Hematopoietic multipotent progenitor cell treated with erythropoietin and hydrocortisone succinate and interleukin-3 and kit ligand, for 15 days (in vitro differentiated cells): ENCODE measurements at places on chromosomes 12 and 14.

- no peak for DNase-seq
Observed at GRCh38 chr12:49684310-49684854, 22.8 kb downstream of the FMNL3 start.

DNA sequence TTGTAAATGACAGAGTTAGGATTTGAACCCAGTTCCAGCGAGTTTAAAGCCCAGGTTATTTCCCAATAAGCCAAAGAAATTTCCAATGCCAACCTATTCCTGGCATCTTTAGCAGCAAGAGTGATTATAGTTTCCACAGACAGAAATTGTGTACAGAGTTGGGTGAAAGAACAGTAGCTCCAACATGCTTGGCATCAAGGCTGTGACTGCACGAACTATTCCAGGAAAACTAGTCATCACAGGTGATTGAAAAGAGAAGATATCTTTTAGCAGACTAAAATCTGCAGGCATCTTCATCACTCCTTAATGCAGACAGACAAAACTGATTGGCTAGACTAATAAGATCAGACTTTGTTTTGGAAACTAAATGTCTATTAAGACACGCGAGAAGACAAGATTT is 262.7 kb upstream of the PLEKHG7 start:
- no peak for DNase-seq

- DNase-seq = no peak
Observed at GRCh38 chr12:56204275-56204674, 15.0 kb upstream of the SMARCC2 start.

GRCh38 chr12:15230751-15231150 is 9.5 kb upstream of the RERG start:
- DNase-seq = no peak

- DNase-seq = no peak
Observed at GRCh38 chr14:59679872-59680271, 103.3 kb upstream of the CCDC175 start.

- DNase-seq = no peak
Observed at GRCh38 chr14:25055992-25056687, 6.2 kb upstream of the STXBP6 start.

DNA sequence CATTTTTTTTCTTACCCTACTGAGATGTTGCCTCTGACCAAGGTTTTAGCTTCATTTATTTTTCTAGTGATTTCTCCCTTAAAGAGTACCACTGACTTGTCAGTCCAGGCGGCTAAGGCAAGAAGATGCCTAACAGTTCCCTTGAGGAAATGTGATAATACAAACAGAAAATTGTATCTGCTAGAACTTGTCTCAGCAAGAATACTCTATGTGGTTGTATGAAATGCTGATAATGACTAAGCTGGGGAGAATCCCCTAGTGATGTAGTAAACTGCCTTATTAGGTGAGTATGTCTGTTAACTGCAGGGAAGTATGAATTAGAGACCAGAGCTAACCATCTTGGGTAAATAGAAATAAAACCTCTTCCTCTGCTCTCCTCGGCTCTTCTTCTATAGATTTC is 6.7 kb downstream of the C12orf54 start:
- DNase-seq = no peak

- DNase-seq = no peak
Observed at GRCh38 chr12:19539836-19540235, 100.5 kb downstream of the AEBP2 start.

DNA sequence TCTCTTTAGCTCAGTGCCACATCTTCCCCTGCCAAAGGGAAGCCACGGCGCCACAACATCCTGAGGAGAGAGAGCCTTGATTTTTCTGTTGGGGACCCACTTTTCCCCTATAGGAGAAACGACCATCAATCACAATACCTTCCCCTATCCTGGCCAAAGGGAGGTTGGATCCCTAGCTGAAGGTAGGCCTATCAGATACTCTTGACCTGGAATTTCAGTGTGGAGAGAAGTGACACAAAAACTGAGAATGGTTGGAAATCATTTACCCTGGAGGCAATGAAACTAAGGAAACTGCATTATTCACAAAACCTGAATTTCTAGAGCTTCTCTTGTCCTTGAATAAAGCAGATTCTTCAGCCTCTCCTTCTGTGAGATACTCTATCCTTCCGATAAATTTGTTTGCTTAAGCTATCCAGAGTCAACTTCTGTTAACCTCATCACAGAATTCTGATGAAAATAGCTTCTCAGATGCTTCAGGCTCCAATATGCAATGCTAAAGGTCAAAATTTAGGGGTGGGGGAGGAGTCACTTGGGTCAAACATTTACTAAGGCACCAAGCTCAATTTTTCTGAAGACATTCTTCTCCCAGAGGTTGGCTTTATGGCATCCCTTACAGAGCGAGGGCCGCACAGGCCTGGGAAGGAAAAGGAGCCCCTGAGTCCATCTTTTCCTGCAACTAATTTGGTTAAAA is 27.0 kb upstream of the DUSP6 start:
- DNase-seq = no peak

DNA sequence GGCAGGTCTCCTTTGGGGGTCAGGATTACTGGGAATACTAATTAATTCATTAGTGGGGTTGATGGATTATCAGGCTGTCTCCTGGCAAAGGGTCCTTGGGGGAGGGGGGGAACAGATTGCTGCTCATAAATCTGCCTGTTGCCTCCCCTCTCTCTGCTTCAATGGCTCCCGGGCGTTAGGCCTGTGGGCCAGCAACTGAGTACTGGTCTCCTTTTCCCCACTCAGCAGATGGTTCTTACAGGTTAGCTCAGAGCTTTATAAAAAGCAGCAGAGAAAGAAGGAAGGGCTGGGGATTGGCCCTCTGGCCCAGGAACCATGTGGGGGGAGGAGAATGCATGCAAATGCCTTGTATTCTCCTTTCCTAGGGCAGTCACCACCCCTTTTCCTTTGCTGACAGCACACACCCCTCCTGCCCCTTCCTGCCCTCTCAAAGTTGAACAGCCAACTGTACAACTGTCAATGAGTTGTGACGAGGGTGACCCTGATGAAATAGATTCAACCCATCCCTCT is 2.3 kb upstream of the NEUROD4 start:
- no peak for DNase-seq

DNA sequence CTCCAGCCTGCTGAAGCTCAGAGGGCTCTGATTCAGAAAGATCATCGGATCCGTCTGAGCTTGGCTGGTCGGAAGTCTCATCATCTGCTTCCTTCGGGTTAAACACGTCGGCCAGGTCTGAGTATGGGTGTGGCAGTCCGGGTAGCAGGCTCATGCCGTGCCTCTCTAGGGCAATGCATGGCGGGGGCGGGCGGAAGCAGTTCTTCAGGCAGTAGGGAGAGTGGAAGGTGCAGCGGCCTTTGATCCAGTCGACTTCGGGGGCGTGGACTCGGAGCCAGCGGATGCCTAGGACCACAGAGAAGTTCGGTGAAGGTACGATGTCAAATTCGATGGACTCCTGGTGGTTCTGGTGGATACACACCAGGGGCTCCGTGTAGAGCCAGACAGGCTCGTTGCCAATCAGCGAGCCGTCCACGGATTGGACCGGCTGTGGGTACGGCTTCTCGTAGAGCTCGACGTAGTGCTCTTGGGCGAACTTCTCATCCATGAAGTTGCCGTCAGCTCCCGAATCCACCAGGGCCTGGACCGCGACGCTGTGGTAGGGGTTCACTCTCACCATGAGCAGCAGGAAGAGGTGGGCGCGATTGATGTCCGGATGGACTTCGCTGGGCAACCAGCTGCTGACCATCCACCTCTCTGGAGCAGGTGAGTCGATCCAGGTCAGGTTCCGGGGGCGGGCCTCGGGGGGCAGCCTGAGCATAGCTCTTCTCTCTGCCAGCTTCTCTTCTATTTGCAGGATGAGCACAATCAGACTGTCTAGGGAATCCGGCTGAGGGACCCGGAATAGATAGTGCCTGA is 20.3 kb downstream of the RTL1 start:
- DNase-seq = no peak

- no peak for DNase-seq
Observed at GRCh38 chr14:30114051-30114450, 186.4 kb upstream of the PRKD1 start.

GRCh38 chr14:56918849-56919574 is 108.7 kb upstream of the OTX2 start:
- no peak for DNase-seq

DNA sequence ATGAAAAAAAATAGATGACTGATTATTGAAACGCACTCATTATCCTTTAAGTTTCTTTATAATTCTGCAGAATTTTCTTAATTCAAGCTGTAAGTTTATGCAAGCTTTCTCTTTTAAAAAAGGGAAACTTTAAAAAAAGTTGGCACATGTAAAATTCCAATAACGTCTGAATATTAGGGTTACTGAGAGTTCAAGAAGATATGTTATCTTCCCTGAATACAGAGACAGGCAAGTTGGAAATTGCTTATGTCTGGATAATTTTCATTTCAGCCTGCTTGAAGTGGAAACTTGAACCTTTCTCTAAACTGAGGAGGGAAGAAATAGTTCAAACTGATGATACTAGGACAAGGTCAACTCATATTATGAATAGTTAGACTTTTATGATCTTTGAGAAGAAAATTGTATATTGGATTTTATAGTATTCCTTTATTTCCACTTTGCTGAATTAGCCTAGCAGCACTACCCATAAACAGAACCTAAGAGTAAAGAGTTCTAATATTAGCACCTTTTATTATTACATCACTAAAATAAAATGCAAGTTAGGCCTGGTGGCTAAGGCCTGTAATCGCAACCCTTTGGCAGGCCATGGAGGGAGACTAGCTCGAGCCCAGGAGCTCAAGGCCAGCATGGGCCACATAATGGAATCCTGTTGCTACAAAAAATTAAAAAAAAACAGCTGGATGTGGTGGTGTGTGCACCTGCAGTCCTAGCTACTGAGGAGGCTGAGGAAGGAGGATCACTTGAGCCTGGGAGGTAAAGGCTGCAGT is 288.0 kb downstream of the TRHDE start:
- no peak for DNase-seq

GRCh38 chr14:80930095-80930494 is 11.4 kb downstream of the CEP128 start:
- DNase-seq = no peak

GRCh38 chr12:52514471-52515318 is 5.5 kb downstream of the KRT5 start:
- no peak for DNase-seq

DNA sequence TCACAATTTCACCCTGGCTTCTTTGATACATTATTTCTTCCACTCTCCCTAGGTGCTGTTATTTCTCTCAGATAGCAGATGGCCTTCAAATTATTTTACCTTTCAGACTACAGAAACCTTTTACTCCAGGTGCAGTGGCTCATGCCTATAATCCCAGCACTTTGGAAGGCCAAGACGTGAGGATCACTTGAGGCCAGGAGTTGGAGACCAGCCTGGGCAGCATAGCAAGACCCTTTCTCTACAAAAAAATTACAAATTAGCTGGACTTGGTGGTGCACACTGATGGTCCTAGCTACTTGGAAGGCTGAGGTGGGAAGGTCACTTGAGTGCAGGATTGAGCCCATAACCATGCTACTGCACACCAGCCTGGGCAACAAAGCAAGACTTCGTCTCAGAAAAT is 23.1 kb downstream of the SLC7A7 start:
- no peak for DNase-seq

DNA sequence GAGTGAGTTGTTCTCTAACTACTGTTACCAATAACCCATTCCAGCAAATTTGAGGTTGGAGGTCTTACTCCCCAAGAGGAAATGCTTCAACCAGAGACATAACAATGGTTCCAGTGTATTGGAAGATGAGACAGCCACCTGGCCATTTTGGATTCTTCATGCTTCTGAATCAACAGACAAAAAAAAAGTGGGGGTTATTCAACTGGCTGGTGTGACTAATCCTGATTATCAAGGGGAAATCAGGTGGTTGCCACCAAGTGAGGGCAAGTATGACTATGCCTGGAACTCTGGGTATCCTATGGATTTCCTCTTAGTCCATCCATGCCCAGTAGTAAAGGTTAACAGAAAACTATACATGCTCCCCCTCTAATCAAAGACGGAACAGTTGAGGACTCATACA is 29.9 kb upstream of the ZNF641 start:
- no peak for DNase-seq

- no peak for DNase-seq
Observed at GRCh38 chr14:33646692-33647260, 304.1 kb downstream of the EGLN3 start.

GRCh38 chr12:14643251-14643650 is 53.1 kb downstream of the GUCY2C start:
- DNase-seq = no peak

- DNase-seq = no peak
Observed at GRCh38 chr12:30155001-30155730, 371.4 kb upstream of the TMTC1 start.

- DNase-seq = peak; percentile 40
Observed at GRCh38 chr14:104130974-104131651, 7.3 kb upstream of the KIF26A start.

- no peak for DNase-seq
Observed at GRCh38 chr12:94304012-94304411, 155.6 kb downstream of the PLXNC1 start.

DNA sequence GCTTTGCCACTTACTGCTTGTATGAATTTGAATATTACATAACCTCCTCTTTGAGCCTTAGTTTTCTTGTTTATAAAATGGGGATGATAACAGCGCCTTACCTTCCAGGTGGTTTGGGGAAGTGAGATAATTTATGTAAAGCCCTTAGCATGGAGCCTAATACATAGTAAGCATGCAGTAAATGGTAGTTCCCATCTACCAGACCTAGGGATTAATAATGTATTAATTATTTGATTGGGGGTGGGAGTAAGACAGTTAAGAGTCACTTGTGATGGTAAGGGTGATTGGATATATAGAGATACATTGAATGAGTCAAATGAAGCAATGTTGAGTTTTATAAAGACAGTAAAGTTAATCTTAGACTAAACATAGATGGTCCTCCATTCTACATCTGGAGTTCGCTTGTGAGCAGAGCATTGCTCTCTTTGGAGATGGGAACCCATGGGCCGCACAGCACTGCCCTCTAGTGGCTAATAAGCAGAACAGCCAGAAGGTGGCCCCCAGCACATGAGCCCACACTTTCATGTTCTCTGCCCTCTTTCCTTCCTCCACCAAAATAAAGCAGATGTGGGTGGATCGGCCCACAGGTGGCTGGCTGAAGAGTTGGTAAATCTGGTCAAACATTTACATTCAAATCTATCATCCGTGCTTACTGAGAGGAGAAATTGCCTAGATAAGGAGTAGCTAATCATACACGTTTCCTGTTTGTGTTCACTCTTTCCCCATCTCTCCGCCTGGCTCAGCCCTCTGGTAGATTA is 26.5 kb upstream of the TAMALIN start:
- DNase-seq = peak; percentile 71

DNA sequence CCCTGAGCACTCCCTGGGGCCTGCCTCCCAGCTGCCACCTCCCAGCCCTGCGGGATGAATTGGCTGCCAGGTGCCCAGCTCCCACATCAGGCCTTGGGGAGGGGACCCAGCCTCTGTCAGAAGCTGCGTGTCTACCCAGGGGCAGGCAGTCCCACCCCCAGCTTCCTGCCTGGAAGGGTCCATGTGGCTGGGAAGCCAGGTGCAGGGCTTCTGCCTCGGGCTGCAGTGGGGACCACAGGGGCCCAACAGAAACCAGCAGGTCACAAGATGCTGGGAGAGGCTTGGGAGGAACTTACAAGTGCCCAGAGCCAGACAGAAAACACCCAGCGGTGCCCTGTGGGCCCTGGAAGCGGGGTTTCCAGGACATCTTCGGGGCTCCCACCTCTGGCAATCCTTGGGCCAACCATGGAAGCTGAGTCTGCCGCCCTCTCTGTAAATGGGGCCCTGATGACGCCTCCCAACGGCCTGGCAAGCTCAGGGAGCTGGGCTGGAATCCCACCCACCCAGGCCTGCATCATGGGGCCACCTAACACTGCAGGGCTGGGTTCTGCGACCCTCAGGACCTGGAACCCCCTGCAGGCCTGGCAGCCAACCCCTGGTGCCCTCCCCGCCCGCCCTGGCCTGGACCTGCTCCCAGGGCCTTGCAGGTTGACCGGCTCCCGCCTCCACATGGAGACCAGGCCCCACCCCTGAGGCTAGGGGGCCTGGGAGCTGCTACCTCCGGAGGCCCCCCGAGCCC is 36.6 kb downstream of the CCNK start:
- no peak for DNase-seq
